ENCODE measurements at places on chromosomes 12 and 14. TPM values are rescaled to one million over a fixed set of nuclear protein-coding genes. Genes with fewer than 3 reads are reported as not detected.

The VIPAS39 gene
- total RNA-seq = 22.1 TPM

The VDR gene
- total RNA-seq = 2.7 TPM

The SYNDIG1L gene
- total RNA-seq = 0.06 TPM

The PIWIL1 gene
- 0.35 TPM for total RNA-seq

The COCH gene
- 2.3 TPM for total RNA-seq

Data from metanephros (tissue), 2 donors.